T-cell (primary cell): ENCODE measurements at places on chromosomes 13 and 19.

GRCh38 chr19:48624067-48624594, 4.8 kb downstream of the SPHK2 start:
- DNase-seq: peak; percentile 81

DNA sequence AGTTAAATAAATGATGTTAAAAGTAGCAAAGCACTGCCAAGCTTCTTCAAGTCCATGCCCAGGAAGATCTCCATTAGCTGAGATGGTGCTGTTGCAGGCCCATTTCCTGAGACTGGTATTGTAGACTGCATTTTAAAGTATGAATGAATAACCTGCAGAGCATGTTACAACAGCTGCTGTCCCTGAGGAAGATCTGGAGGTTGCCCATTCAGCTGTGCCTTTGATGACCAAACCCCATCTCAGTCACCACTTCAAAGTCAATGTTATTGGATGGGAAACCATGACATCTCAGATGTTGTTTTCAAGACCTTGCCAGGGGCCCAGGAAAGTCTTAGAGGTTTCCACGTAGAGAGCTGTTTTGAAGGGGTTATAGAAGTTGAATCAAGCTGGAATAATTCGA, 281.3 kb downstream of the MTUS2 start:
- DNase-seq: no peak

DNA sequence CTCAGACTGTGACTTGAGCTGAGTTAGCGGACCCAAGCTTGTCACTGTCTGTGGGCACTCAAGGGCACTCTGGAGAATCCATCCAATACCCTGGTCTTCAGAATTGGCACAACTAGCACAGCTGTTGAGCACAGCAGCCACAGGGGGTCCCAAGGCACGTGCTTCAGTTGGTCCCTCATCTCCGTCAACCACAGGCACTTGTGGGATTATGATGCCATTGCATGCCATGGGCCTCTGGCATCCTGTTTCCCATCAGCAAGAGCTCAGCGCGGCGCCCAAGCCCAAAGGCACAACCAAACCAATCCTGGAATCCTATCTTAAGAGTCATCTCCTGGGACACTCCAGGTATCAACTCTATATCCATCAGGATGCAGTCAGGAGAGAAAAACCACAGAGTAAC, 3.7 kb upstream of the B3GNT8 start:
- no peak for DNase-seq

- DNase-seq: no peak
Observed at GRCh38 chr13:107807306-107808073, 407.8 kb downstream of the LIG4 start.

- no peak for DNase-seq
Observed at GRCh38 chr13:101289764-101290163, 126.5 kb downstream of the NALCN start.

DNA sequence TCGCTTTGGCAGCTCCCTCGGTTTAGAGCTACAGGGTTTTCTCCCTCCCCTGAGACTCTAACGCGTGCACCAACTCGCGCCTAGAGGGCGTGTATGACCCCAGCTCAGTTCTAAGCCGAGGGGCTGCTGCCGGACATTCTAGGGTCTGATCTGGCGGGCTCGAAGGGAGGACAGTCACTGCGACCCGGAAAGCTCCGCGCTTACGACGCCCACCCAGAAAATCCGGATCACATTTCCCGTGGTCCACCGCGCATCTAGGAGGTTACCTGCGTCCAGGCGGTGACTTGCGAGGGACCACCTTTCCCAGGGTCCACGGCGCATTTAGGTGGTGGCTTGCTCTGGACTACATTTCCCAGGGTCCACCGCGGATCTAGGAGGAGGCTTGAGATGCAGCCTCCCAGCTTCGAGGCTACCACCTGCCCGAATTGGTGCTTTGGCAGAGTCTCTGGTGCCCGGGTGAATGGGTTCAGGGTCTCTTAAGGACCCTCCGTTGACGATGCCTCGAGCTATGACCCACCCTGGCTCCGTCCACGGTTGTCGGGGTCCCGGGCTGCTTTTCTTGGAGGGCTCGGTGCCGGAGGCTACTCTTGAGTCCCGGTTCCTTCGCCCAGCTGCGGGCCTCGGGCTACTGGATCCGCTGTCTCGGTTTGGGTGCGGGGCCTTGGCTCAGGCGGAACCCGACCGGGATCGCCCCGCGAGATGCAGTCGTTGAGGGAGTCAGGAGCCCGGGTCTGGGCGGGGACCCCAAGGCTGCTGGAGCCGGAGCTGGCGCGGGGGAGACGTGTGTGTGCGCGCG, 30.5 kb downstream of the ZNF146 start:
- DNase-seq: no peak

DNA sequence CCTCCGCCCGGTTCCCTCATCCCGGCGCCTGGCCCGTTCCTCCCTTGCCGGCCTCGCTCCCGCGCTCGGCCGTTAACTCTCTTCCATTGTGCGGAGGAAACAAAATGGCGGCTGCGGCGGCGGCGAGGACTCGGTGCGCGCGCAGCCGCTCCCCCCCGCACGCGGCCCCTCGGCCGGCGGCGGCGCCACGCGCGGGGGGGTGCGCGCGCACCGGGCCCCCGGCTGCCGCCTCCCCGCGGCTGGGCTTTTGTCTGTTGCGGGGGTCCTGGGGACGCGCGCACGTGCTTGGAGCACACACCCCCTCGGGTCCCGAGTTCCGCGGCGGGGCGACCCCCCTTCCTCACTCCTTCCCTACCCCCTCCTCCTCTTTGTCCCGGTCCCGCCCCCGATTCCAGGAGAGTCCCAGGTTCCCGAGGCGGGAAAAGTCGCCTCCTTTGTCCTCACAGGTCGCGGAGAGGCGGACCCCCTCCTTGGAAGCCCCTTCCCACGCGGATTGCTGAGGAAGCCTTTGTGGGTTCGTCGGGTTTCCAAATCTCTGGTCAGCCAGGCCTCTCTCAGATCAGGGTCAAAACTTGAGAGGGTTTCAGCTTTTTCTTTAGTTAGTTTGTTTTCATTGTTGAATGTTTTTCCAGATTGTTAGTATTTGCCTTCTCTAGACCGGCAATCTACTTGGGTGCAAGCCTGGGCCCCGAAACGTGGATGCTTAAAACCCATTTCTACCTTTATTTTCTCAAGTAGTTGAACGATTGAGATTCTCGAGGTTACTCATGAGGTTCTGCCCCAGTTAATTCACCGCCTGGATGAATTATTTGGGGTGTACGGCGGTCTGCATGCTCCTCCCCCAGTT, 687 bp downstream of the ILF3 start:
- DNase-seq: no peak

GRCh38 chr13:93975242-93975641, 504.2 kb downstream of the DCT start:
- DNase-seq: no peak

DNA sequence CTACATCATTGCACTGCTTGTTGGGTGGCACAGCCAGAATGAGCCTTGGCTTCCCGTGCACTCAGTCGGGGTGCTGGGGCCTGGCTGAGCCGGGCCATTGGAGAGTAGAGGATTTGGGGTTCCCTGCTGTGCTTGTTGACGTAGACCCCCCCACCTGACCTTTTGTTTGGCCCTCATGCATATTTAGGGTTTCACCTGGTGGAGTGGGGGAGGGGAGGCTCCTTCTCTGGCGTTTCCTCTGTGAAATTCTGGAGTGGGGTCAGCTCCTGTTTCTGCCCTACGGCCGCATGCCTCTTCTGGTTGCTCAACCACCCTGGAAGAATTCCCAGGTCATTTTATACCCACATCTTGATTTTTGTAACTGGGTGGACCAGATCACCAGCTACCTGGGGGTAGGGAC, 82.8 kb downstream of the SIPA1L3 start:
- no peak for DNase-seq

DNA sequence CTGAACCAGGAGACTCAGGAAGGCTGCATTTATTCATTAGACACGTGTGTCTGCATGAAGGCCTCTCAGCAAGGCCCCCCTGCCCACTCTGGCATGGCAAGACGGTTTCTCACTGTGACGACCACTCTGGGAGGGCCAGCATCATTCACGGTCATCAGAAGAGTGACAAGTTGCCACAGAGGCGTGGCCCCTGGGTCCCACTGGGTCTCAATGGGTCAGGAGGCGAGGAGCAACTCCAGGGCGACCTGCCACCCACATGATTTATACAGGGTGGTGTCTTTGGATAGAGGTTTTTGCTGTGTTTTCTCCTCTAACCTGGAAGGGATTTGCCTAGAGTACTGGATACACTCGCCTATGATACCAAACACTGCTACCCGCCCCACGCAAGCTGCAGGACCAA, 60.7 kb downstream of the KLF2 start:
- DNase-seq: no peak

- no peak for DNase-seq
Observed at GRCh38 chr19:27679905-27680304, 1533.0 kb downstream of the UQCRFS1 start.

GRCh38 chr19:2044709-2045500, 6.1 kb downstream of the MKNK2 start:
- no peak for DNase-seq

DNA sequence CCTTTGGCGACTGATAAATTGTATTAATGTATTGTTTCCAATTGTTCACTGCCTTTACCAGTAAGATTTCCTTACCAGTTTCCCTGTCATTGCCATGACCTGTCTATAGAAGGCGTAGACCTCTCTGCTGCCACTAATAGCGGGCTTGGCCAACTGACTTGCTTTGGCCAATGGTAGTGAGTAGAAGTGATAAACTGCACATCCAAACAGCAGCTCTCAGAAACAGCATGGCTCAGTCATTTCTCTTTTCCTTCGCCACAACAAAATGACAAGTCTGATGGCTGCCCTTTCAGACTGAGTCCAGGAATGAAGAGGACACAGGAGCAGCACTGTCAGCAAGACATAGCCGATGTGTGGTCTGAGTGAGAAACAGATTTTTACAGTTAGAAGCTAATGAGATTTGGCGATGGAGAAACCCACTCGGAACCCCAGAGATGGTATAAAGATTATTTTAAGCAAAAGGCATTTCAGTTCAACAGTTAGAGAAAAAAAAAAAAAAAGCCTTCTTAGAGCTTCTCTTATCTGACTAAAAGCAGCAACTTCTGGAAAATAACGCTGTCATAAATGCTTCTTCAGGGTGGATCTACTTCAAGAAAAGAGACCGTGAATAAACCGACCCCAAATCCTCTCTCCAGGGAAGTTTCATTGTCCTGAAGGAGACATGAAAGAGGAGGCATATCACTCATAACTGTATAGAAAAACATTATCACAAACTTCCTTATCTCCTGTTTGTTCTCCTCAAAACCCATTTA, 42.0 kb upstream of the TM9SF2 start:
- no peak for DNase-seq

GRCh38 chr13:97194479-97194878, 27.7 kb upstream of the MBNL2 start:
- DNase-seq: no peak

DNA sequence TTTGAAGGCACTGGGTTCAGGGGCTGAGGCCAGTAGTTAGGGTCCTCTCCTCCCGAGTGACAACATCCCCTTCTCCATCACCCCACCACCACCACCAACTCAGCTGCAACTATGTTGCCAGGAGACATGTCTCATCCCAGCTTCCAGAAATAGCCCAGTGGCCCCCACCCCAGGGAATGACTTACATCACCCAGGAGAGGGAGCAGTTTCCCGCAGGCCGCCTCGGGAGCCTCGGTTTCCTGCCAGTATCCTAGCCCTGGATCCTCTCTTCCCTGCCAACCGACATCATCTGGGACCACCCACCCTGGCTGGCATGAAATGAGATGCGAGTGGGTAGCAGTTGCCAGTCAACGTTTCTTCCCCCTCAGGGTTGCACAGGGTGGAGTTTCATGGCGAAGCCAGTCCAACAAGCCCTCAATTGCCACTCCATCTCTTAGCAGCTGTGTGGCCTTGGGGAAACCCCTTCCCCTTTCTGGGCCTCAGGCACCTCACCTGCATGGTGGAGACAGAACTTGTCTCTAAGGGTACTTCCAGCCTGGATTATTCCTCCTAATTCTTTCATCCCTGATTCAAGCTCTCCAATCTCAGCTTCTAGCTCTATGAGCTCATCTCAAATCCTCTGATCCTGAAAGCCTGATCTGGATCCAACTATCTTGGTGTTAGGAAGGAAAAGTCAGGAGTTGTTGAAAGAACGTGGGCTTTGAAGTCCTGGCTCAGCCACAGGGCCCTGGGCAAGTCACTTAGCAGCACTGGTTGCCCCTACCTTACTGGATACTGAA, 3.9 kb upstream of the GSK3A start:
- DNase-seq: no peak

DNA sequence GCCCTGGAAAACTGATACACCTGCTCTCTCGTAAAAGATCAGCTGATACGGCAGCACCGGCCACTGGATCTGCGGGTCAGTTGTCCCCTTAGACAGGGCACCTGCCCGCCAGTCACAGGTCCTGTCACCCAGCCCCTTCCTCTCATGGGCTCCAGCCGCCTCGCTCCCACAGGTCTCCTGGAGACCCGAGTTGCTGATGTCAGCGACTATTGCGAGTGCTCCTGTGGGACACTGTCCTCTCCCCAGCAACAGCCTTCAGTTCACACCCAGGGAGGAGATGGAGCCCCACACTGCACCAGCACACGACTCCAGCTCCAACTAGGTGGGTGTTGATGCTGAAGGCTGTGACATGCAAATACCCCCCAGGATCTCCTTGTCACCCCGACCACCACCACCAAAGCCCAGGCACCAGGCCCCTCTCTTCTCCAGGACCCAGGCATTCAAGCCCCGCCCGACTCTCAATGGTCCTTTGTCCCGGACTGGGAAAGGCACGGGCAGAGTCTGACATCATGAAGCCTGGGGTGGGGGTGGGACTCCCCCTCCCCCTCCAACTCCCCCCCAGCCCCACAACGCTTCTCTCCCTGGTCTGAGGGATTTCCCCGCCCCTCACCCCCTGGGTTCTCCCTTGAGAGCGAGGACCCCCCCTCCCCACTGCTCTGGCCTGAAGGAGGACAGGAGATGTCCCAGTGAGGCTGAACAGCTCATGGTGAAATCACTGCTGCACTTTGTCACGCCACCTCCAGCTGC, 1.4 kb upstream of the MAG start:
- DNase-seq: no peak

DNA sequence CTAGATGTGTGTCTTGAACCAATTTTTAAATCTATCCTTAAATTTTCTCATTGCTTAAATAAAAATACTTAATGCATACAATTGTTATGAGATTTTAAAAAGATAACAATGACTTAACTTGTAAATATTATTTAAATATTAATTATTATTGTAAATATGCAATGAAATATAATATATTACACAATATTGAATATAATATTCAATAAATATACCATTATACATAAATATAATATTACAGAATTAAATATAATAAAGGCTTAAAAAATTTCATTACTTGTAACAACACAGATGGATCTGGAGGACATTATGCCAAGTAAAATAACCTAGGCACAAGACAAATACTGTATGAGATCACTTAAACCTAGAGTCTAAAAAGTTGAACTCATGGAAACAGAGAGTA, 1532.3 kb downstream of the PCDH9 start:
- DNase-seq: no peak

- DNase-seq: no peak
Observed at GRCh38 chr13:110136660-110137585, 170.0 kb downstream of the COL4A1 start.

DNA sequence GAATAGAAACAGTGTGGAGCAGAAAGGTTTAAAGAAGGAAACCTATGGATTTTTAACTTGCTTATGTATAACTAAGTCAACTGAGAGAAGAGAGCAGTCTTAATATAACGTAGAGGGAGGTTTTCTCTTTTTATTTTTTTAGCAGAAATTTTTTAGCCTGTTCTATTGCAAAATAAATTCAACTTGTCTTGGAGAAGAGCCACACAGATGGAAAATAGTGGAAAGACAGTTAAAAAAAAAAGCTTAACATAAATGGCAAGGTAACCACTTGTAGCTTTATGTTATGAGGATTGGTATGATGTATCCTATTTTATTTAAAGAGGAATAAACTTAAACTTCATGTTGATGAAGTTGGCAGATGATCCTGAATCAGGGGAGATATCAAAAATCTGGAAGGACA, 312.4 kb downstream of the SHISA2 start:
- no peak for DNase-seq

GRCh38 chr13:113836768-113837559, 26.9 kb downstream of the GAS6 start:
- DNase-seq: no peak
